ENCODE measurements at places on chromosomes 16 and 17. TPM values are rescaled to one million over a fixed set of nuclear protein-coding genes. Genes with fewer than 3 reads are reported as not detected.

DNA sequence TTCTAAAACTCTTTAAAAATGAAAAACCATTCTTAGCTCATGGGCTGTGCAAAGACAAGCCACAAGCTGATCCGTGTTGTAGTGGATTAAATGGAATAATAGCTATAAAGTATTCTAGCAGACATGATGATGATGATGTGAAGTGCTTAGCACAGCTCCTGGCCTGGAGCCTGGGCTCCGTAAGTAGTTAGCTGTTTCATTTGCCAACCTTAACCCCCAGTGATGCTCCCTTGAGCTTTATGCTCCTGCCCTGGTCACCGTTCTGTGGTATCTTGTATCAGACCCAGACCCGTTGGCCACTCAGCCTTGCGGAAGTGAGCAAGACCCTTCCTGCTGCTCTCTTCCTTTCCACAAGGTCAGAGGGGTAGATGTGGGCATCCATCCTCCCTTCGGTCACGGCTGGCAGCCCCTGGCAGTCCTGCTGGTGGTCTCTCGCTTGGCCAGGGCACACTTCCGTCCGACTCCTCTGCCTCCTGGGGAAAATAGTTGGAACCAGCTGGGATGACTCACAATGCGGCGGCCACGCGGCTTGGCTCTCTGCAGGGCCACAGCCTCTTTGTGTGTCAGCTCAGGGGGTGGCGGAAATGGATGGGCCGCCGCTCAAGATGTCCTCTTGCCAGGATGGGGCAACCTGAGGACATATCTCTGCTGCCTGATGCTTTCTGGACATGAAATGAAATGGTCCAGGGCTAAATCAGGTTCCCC is 79.1 kb downstream of the GPR139 start:
- DNase-seq = no peak

DNA sequence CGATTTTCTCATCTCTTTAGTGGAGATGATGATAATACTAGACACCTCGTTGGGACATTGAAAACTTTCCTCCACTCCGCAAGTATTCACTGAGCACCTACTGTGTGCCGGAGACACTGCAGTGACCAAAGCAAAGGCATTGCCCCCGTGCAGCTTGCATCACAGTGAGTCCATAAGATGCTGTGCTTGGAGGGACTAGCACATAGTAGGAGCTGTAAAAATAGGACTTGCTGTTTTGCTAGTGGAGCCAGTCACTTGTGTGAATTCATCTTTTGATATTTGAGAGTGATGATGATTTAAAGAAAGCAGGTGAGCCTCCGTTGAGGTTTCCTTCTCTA is 5.3 kb upstream of the MAP2K3 start:
- DNase-seq = no peak

DNA sequence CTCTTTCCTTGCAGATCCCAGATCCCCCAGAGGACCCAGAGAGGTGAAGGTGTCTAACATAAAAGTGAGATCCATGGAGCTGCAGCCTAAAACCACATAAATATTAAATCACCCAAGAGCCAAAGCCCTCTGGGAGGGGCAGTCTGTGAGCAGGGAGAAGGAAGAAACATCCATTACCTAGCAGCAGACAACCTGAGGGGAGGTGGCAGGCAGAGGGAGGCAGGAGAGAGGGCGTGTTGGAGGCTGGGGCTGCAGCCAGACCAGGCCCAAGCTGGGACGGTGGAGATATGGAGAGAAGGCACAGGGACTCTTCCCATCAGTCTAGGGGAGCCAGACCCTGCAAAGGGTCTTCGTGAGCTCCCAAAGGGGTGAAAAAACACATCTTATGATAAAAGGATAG is 101.1 kb downstream of the SHISA6 start:
- no peak for DNase-seq

DNA sequence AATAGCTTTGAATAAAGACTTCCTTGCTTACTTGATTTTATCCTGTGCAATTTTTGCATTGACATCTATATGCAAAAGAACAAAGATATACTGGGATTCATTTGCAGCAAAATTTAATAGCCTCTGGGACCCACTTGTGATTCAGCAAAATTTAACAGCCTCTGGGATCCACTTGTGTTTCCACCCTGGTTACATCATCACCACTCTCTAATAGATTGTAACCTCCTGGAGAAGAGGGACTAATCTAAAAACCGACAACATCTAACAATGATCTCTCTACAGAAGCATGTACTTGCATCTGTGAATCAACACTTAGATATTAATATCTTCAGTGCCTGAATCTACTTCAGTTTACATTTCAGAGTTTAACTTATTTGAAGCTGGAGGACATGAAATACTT is 202.0 kb upstream of the CPHXL start:
- no peak for DNase-seq

DNA sequence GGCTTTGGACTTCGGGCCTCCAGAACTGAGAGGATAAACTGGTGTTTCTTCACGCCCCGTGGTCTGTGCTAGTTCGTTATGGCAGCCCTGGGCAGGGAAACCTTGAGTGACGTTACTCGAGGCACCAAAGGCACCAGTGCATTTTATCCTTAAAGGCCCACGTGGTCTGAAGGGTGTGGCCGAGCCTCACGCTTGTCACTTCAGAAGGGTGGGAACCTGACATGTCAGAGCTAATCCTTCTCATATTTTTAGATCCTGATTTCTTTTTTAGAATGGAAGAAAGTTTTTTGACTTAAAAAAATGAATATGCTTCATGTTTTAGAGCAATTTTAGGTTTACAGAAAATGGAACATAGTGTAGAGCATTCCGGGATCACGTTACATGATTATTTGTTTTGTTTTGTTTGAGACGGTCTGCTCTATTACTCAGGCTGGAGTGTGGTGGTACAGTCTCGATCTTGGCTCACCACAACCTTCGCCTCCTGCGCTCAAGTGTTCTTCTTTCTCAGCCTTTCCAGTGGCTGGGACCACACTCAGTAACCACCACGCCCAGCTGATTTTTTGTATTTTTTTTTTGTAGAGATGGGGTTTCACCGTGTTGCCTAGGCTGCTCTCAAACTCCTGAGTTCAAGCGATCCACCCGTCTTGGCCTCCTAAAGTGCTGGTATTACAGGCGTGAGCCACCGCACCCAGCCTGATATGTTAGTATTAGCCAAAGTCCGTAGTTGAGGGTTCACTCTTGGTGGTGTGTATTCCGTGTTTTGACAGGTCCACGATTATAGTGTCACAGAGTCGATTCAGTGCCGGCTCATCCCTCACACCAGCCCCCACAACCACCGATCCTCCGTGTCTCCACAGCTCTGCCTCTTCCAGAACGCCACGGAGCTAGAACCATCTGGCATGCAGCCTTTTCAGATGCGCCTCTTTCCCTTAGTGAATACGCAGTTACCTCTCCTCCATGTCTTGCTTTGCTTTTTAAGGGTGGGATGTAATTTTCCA is 47.9 kb downstream of the RAB11FIP3 start:
- DNase-seq = no peak

DNA sequence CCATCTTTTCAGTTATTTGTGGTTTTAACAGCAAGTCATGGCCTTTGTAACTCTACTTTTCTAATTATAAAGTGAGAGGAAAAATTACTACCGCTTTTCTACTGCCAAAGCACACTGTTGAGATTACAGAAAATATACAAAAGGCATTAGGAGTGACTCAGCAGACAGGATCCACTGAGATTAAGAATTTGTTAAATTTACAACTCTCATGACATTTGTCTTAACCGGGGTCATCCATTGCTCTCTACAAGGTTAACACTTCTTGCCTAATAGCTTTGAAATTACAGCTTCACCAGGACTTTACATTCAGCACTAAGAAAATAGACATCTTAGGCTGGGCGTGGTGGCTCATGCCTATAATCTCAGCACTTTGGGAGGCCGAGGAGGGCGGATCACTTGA is 93.4 kb downstream of the SSH2 start:
- DNase-seq = no peak

GRCh38 chr16:23863511-23864422 is 28.0 kb downstream of the PRKCB start:
- no peak for DNase-seq

The TEKT3 gene
- total RNA-seq = not detected

Measured in PC-3 (cell line).